ENCODE measurements at places on chromosomes 1 and 21. TPM values are rescaled to one million over a fixed set of nuclear protein-coding genes. Genes with fewer than 3 reads are reported as not detected.
A peak's percentile ranks its signal among the peaks of the same experiment; 100 is the strongest.

GRCh38 chr21:27570306-27570868 is 603.5 kb upstream of the ADAMTS5 start:
- no peaks in the 10 kb centered on the region for H3K27me3 ChIP-seq
- no peak overlapping the region for H3K4me3 ChIP-seq
- no peaks in the 10 kb centered on the region for H3K36me3 ChIP-seq
- peak overlapping the region; percentile 16 for H3K27ac ChIP-seq
- DNase-seq, result peak; percentile 83

GRCh38 chr1:113269168-113269963 is 120.9 kb upstream of the MAGI3 start:
- no peak for DNase-seq
- no peak overlapping the region for H3K4me3 ChIP-seq
- no peak overlapping the region for H3K27ac ChIP-seq

- H3K27me3 ChIP-seq, result no peaks in the 10 kb centered on the region
- no peak overlapping the region for H3K27ac ChIP-seq
- H3K4me3 ChIP-seq, result no peak overlapping the region
- H3K36me3 ChIP-seq, result no peaks in the 10 kb centered on the region
- no peaks in the 10 kb centered on the region for H3K4me1 ChIP-seq
These were observed 15.6 kb upstream of the LY9 start for GRCh38 chr1:160780398-160780755.

DNA sequence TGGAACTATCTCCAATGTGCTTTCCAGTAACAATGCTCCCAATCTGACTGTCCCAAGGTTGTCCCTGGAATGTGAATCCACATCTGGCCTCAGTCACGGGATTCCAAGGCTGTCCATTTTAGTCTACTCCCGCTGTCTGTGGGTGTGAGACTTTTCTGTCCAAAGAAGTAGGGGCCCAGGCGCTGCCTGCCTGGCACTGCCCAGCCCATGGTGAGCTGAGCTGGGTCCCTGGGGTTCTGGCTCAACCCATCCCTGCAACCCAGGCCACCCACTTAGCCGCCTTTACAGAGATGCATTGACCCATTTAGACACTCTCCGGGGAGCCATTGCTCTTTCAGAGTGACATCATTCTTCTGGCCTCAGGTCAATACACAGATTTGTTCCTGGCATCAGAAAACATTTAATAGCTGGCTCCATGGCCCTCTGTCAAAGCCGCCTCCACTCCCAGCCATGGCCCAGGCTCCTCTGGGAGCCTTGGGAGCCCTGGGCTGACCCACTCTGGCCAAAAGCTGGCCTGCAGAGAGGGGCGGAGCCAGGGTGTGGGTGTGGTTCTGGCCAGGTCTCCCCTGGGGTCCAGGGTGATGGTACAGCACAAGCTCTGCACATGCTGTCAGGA is 47.2 kb upstream of the PAX7 start:
- H3K4me1 ChIP-seq, result no peaks in the 10 kb centered on the region
- no peak overlapping the region for H3K4me3 ChIP-seq
- no peaks in the 10 kb centered on the region for H3K36me3 ChIP-seq
- no peaks in the 10 kb centered on the region for H3K27me3 ChIP-seq
- no peak for DNase-seq
- H3K27ac ChIP-seq, result no peak overlapping the region

GNAT2 gene
- total RNA-seq, result not detected

DNA sequence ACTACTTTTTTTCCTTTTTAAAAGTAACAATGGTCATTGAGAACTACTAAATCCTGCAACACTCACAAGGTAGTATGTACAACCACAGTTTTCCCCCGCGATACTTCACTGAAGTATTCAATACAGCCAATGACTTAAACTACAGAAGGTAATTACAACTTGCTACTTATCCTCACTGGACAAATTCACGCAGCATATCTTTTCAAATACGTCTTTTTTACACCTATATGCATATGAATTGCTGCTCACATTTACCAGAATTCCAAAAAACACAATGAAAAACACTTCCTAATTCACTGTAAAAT is 12.4 kb downstream of the NRIP1 start:
- no peaks in the 10 kb centered on the region for H3K27me3 ChIP-seq
- no peaks in the 10 kb centered on the region for H3K36me3 ChIP-seq
- no peak overlapping the region for H3K27ac ChIP-seq
- peak overlapping the region; percentile 1 for H3K4me3 ChIP-seq

ST6GALNAC5 gene
- total RNA-seq, result 22.7 TPM

DNA sequence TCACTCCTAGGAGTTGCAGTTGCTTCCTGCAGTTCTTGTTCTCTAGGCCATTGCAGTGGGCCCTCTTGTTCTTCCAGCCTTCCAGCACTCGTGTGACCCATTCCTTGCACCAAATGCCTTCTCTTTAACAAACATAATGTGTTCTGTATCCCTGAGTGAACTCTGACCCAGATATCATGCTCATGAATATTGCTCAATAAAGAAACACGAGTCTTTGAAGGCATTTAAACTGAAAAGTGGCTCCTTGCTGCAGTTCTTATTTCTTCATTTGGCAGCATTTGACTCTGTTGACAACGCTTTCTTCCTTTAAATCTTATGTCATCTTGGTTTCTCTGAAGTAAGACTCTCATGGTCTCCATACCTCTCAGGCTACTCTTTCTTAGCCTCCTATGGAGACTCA is 100.7 kb upstream of the PDE4B start:
- DNase-seq, result no peak
- H3K4me3 ChIP-seq, result no peak overlapping the region
- no peak overlapping the region for H3K27ac ChIP-seq
- no peaks in the 10 kb centered on the region for H3K36me3 ChIP-seq
- H3K4me1 ChIP-seq, result no peaks in the 10 kb centered on the region
- H3K27me3 ChIP-seq, result no peaks in the 10 kb centered on the region

- no peaks in the 10 kb centered on the region for H3K27me3 ChIP-seq
- no peak overlapping the region for H3K4me3 ChIP-seq
- no peak overlapping the region for H3K27ac ChIP-seq
- no peak for DNase-seq
These were observed 51.3 kb downstream of the KRTAP19-8 start for GRCh38 chr21:30986965-30987364.

DNA sequence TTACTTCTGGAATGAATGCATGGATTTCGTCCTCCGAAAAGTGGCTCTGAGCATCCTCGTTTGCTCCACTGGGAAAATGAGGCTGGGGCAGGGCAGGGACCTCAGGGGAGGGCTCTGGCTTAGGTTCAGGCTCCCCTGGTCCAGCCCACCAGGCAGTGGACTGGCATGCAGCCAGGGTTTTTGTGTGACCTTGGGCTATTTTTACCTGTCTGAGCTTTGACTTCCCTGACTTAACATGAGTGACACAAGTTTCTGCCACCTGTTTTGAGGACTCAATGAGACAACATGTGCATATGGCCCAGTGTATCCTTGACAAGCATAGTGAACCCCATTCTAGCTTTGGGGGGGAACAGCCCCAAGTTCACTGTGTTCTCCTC is 32.6 kb upstream of the EDN2 start:
- peaks cover 16% of the 10 kb centered on the region for H3K4me1 ChIP-seq
- no peak for DNase-seq
- no peak overlapping the region for H3K4me3 ChIP-seq
- no peak overlapping the region for H3K27ac ChIP-seq
- H3K36me3 ChIP-seq, result no peaks in the 10 kb centered on the region
- no peaks in the 10 kb centered on the region for H3K27me3 ChIP-seq

GRCh38 chr1:247468481-247469140 is 10.7 kb upstream of the OR2B11 start:
- DNase-seq, result no peak
- no peaks in the 10 kb centered on the region for H3K4me1 ChIP-seq
- H3K27ac ChIP-seq, result no peak overlapping the region
- no peak overlapping the region for H3K4me3 ChIP-seq

DNA sequence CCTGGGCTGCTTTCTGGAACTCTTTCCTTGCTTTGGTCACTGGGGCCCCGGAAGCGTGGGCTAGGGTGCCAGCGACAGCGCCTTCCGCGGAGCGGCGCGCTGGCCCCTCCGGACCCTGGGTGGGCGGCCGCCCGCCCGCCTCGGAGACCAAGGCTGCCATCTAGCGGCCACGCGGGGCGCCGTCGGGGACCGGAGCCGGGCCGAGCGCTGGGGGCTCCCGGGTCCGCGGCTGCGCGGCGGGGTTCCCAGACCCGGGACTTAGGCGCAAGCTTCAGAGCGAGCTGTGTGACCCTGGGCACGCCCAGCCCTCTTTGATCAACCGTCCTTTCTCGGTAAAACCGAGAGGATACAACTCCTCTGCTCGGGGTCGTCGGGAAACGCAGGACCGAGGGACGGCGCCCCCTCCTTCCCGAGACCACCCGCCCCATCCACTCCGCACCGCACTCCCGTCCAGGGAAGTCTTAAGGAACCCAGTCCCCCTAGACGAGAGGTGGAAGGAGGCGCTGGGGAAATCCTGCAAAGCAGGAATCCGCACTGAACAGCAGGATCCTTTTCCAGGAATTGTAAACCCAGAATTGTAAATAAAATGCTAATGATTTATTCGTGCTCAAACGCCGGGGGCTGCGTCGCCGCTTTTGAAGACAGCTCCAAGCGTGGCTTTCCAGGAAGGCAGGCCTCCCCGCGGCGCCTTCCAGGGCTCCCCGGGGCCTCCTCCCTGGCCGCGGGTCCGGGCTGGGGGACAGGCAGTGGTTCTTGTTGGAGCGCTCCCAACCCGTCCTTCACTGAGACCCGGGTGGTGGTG is 41.2 kb downstream of the RRAGC start:
- no peak overlapping the region for H3K4me3 ChIP-seq
- H3K27ac ChIP-seq, result no peak overlapping the region
- peaks cover 41% of the 10 kb centered on the region for H3K27me3 ChIP-seq
- no peaks in the 10 kb centered on the region for H3K36me3 ChIP-seq
- DNase-seq, result no peak

NTRK1 gene
- 4.7 TPM for total RNA-seq

DNA sequence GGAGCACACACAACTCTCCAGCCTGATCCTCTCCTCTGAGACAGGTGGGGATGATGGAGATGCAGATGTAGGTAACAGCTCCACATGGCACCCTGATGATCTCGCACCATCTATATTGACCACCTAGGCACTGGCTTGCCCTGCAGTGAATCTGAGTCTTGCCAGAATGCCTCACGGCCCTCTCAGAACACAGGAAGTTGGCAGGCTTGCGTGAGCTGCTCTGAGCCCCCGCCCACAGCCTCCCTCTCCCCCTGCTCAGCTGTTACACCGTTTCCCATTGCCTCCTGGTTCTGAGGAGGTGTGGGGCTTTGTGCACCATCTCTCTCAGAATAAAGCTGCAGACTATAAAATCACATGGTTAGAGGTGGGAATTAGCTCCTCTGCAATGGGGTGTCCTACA is 48.0 kb downstream of the URB2 start:
- H3K4me3 ChIP-seq, result no peak overlapping the region
- H3K27ac ChIP-seq, result no peak overlapping the region
- no peaks in the 10 kb centered on the region for H3K36me3 ChIP-seq
- DNase-seq, result no peak

GRCh38 chr1:226351709-226352108 is 42.7 kb upstream of the LIN9 start:
- H3K36me3 ChIP-seq, result no peaks in the 10 kb centered on the region
- no peaks in the 10 kb centered on the region for H3K4me1 ChIP-seq
- H3K4me3 ChIP-seq, result no peak overlapping the region
- DNase-seq, result no peak

- no peak overlapping the region for H3K27ac ChIP-seq
- no peak for DNase-seq
- no peaks in the 10 kb centered on the region for H3K27me3 ChIP-seq
- peaks cover 5% of the 10 kb centered on the region for H3K36me3 ChIP-seq
These were observed 151.1 kb downstream of the TLR5 start for GRCh38 chr1:222991908-222992307.

DNA sequence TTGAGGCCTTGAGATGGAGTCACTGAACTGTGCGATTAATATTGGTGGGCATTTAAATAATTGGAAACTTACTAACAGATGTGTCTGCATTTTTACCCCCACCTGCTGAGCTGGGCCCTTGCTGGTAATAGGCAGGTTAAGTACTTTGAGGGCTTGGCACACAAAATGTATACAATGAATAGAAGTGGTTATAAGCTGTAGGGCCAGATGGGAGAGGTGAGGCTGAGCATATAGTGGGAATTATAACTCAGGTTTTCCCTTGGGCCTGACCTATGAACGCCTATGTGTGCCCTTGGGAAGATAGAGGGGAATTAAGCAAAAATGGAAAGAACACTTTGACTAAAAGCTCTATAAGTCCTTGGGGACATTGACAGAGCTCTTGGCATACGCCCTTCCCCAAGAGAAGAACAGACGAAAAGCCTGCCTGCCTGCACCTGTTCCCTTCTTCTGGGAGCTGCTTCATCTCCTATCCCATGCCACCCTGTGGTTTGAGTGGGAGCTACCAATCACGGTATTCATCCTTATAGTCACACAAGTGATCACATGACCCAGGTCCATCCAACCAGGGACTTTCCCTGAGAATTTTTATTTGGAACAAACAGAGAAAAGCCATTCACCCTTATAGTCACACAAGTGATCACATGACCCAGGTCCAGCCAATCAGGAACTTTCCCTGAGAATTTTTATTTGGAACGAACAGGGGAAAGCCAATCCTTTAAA is 260.7 kb upstream of the CSF3R start:
- H3K4me1 ChIP-seq, result no peaks in the 10 kb centered on the region
- no peaks in the 10 kb centered on the region for H3K27me3 ChIP-seq

DNA sequence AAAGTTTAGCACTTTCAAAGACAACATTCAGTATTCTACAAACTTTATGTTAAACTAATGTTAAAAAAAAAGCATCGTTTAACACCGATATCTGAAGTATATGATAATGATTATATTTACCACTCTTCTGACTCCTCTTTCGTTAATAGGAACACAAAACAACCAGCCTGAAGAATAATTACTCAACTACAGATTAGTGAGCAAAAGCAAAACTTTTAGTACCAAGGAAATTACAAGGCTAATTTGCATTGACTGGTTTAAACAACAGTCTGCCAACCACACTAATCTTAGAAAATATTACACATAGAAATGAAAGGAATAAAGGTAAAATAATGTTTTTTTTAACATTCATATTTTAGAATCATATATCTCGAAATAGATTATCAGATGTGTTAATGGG is 500.7 kb downstream of the LMO4 start:
- DNase-seq, result no peak
- H3K27me3 ChIP-seq, result no peaks in the 10 kb centered on the region
- no peak overlapping the region for H3K27ac ChIP-seq
- H3K4me3 ChIP-seq, result no peak overlapping the region

MTARC1 gene
- 5.3 TPM for total RNA-seq

- no peak overlapping the region for H3K4me3 ChIP-seq
- no peak for DNase-seq
- H3K27me3 ChIP-seq, result peaks cover 3% of the 10 kb centered on the region
These were observed 32.4 kb downstream of the PGBD5 start for GRCh38 chr1:230393722-230394121.

- no peak for DNase-seq
- no peak overlapping the region for H3K27ac ChIP-seq
- peaks cover 8% of the 10 kb centered on the region for H3K4me1 ChIP-seq
- H3K27me3 ChIP-seq, result no peaks in the 10 kb centered on the region
- no peak overlapping the region for H3K4me3 ChIP-seq
- no peaks in the 10 kb centered on the region for H3K36me3 ChIP-seq
These were observed 17.1 kb upstream of the UBE2U start for GRCh38 chr1:64186138-64186897.

CELA2A gene
- total RNA-seq, result not detected

- DNase-seq, result no peak
- H3K4me1 ChIP-seq, result no peaks in the 10 kb centered on the region
- no peak overlapping the region for H3K4me3 ChIP-seq
- H3K36me3 ChIP-seq, result no peaks in the 10 kb centered on the region
These were observed 70.7 kb downstream of the VWA5B1 start for GRCh38 chr1:20361401-20361800.

GRCh38 chr1:35893051-35893879 is 10.3 kb downstream of the AGO1 start:
- no peak for DNase-seq
- peaks cover 53% of the 10 kb centered on the region for H3K36me3 ChIP-seq
- no peak overlapping the region for H3K4me3 ChIP-seq
- no peaks in the 10 kb centered on the region for H3K4me1 ChIP-seq

- no peak for DNase-seq
- H3K4me1 ChIP-seq, result peaks cover 27% of the 10 kb centered on the region
- H3K27me3 ChIP-seq, result no peaks in the 10 kb centered on the region
- no peak overlapping the region for H3K27ac ChIP-seq
These were observed 40.4 kb upstream of the RGS2 start for GRCh38 chr1:192768463-192768862.

Measured in sigmoid colon (tissue), 7 donors.